ENCODE measurements at places on chromosomes 6 and 20.

- no peak for DNase-seq
Measured at GRCh38 chr6:28589234-28589956, 63.7 kb downstream of the GPX5 start.

GRCh38 chr6:150254770-150255169 is 111.9 kb downstream of the PPP1R14C start:
- no peak for DNase-seq

DNA sequence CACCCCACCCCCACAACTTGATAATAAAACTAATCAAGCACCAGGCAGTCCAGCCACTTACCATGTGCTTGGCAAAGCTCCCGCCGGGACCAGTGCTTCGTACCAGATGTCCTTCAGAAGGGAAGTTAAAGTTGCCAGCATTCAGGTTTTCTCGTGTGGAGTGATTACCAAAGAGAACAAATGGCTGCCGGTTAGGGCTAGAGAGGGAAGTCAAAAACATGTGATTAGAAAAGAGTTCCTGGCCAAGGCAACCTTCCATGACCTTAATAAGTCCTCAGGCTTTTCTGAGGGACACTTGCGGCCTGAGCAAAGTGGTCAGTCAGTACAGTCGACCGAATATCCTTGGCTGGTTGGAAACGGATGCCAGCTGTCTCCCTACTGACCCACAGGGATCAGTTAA is 67.0 kb downstream of the DNAAF9 start:
- no peak for DNase-seq

DNA sequence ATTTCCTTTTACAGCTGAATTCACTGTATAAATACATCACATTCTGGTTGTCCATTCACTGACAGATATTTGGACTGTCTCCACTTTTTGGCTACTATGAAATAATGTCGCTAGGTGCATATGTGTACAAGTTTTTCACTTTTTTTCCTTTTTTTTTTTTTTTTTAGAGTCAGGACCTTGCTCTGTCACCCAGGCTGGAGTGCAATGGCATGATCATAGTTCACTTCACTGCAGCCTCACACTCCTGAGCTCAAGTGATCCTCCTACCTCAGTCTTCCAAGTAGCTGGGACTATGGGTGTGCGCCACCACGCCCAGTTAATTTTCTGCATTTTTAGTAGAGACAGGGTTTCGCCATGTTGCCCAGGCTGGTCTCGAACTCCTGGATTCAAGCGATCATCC is 13.3 kb downstream of the CSNK2A1 start:
- no peak for DNase-seq

GRCh38 chr20:17276101-17276500 is 49.3 kb downstream of the PCSK2 start:
- no peak for DNase-seq

GRCh38 chr20:37911838-37912281 is 8.9 kb downstream of the VSTM2L start:
- no peak for DNase-seq

GRCh38 chr20:49685809-49686208 is 27.9 kb downstream of the B4GALT5 start:
- DNase-seq, result no peak

GRCh38 chr20:61800359-61801064 is 265.2 kb downstream of the TAF4 start:
- no peak for DNase-seq

GRCh38 chr6:12535586-12536314 is 180.8 kb upstream of the PHACTR1 start:
- DNase-seq, result no peak

DNA sequence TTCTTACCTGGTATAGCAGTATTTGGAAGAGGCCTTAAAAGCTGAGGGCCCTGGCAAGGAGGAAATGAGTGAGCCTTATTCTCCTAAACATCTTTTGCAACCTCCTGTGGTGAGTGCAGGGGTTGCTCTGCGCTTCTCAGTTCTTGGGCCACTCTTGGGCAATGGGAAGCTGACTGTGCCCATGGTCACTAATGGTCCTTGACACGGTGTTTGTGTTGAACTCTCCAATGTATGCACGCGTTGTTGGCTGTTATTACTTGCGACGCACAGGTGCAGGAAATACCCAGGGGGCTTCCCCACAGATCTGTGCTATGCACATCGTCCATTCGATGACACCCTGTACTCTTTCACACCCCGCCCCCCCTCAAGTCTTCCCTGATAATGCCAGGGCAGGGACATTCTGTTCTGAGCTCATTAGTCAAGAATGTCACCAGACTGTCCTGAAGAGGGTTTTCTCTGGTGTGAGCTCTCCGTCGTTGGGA is 79.7 kb downstream of the EDN1 start:
- no peak for DNase-seq

GRCh38 chr6:117169781-117170281 is 95.5 kb upstream of the VGLL2 start:
- DNase-seq, result no peak

GRCh38 chr6:135266675-135267074 is 85.6 kb downstream of the MYB start:
- DNase-seq, result no peak

- DNase-seq, result no peak
Measured at GRCh38 chr6:69790629-69791028, 6.2 kb downstream of the LMBRD1 start.

- no peak for DNase-seq
Measured at GRCh38 chr6:74283532-74283931, 587.5 kb downstream of the CD109 start.

DNA sequence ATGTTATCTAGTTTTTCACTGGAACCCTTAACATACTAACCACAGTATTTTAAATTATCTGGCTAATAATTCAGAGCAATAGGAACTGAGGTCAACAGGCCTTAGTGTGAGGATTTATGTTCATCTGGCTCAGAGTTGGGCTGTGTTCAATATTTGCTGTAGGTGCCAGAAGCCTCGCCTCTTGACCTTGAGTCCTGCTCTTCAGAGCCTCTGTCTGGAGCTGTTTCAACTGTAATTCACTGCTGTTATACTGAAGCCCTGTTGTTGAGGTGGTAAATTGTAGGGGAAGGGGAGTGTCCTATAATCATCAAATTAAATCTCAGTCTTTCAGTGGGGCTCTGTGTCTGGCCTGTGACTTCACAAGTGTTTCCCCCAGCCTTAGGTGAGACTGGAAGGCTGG is 184.4 kb downstream of the CDH26 start:
- DNase-seq, result no peak

DNA sequence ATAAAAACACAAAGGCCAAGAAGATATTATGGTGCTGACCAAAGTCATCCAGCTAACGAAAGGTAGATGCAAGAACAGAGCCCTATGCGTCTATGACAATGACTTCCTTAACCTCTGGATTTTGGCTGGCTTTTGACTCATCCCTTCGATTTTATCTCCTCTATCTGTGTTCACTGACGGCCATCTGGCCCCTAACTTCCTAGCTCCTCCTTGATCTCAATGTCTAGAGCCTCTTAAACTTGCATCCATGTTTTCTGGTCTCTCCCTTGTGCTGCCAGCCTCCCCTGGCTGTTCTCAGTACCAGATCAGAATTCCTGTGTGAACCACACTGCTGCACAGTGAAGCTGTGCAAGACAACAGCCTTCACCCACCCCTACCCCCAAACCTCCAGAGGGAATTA is 452.9 kb downstream of the UTRN start:
- DNase-seq, result no peak

GRCh38 chr6:126188279-126188909 is 151.5 kb upstream of the CENPW start:
- DNase-seq, result no peak

- DNase-seq, result no peak
Measured at GRCh38 chr6:170276369-170277057, 14.4 kb downstream of the DLL1 start.

- no peak for DNase-seq
Measured at GRCh38 chr6:70831427-70831826, 125.4 kb downstream of the B3GAT2 start.

GRCh38 chr20:3857405-3857804 is 10.8 kb downstream of the MAVS start:
- no peak for DNase-seq

DNA sequence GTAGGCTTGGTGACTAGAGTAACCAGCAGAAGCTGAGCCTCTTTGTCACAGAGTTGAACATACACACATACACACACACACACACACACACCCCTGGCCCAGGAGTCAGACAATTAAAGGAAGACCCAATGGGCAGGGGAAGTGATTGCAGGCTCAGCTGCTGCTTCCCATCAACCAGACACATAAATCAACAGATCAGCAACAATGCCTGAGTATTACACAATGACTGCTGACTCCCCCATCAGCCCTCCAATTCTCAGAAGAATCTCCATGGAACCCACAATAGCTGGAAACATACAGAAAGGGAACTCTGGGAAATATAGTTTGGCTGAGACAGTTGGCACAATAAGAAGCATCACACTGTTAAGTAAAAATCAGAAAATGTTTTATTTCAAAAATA is 270.4 kb upstream of the PLCB4 start:
- DNase-seq, result no peak

GRCh38 chr6:71079677-71080076 is 122.8 kb upstream of the B3GAT2 start:
- DNase-seq, result no peak

DNA sequence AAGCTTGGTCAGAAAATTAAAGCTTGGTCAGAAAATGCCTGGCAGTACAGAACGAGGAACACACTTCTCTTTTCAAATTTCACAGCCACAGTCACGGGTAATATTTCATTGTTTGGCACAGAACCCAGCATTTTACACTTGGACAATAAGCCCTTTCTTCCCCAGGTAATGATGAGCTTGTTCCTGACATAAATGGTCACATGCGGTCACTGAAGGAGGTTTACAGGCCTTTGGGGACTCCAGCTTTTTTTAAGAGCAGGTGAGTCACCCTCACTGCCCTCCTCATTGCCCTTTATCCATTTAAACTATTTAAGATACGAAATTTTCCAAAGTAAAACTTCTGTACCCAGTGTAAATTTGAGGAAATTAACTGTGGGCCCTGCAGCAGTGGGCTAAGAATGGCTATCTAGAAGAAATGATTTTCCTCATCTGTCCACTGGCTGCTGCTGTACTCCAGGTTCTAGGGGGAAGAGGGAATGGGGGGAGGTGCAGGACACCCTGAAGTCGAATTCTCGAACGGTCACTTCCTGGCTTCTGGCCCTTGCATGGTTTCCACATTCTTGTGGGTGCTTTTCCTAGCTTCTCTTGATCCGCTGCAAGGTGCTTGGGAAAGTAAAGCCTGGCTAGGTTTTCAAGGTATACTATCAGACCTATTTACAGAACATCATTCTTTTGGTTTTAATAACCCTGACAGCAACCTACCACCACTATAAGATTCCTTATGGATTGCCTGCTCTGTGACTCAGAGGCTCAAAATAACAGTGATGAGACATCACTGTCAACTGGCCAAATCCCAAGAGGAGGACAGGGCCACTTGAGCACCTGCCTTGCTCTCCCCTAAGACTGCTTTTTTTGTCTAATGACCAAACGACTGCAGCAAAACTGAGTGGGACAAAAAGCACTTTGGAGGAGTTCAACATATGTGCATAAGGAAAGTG is 75.8 kb downstream of the PREP start:
- no peak for DNase-seq

GRCh38 chr20:24701668-24702067 is 232.2 kb downstream of the SYNDIG1 start:
- no peak for DNase-seq

DNA sequence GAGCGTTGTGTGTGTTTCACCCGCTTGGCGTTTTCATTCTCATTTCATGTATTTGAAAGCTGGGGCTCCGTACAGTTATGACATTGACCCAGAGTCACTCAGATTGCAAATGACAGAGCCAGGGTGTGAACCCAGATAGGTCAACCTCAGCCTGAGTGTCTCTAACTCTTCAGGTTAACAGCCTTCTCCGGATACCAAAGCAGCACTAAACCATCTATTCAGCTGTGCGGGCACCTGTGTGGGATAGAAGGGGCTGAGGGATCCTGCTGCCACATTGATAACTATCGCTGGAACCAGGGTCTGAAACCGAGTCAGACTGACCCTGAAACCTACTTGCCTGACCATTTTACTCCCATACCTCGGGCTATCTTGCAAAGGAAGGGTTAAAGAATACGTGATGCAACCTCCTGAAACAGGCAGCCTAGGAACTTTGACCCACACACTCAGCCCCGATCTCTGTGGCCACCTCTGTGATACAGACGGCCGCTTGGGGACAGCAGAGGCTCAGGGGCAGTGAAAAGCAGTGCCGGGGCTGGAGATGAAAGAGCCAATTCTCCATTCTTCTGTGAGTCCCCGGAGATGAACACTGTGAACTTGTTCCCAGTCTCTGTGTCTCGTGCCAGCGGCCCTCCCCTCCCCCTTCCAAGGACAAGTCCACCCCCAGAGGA is 233.5 kb upstream of the QKI start:
- DNase-seq, result no peak

DNA sequence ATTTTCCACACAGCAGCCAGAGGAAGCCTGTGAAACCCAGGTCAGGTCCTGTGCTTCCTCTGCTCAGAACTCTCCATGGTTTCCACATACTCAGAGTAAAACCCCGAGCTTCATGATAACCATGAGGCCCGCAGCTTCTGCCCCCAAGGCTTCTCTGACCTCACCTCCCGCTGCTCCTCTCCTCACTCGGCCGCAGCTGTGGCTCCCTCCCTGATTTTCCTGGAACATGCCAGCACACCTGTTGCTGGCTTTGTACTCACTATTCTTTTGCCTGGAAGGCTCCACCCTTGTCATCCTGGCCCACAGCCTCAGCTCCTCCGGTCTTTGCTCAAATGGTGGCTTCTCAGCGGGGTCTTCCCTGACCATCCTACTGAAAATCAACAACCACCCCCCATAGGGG is 341.7 kb downstream of the PREX1 start:
- no peak for DNase-seq

GRCh38 chr6:52022675-52023074 is 64.7 kb downstream of the PKHD1 start:
- DNase-seq, result no peak

DNA sequence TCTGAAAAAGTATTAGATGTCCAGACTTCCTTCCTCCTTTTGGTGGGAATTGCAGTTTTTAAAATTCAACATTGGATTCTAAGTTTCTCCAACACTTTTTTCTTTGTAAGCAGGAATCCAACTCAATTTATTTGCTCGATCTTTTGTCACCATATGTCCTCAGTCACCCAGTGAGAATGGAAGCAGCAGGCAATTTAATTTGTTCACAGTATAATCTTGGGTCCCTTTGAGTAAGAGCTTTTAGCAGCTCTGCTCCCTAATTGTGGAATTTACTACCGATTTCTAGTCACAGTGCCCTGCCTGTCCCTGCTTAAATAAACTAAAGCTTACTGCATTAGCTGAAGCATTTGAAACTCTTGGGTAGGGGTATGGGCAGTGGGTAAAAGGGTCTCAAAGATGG is 98.6 kb downstream of the BTBD3 start:
- DNase-seq, result no peak

DNA sequence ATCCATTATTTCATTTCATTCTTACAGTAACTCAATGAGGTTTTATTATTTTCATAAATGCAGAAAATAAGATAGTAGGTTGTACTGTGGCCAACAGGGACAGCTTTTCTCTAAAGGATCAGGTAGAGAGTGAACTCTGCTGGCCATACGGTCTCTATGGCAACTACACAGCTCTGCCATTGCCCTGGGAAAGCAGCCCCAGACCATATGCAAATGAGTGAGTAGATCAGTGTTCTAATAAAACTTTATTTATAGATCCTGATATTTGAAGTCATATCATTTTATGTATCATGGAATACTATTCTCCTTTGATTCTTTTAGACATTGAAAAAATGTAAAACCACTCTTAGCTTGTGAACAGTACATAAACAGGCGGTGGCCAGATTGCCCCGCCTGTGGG is 192.5 kb upstream of the RREB1 start:
- DNase-seq, result no peak

- no peak for DNase-seq
Measured at GRCh38 chr6:113626475-113626874, 230.7 kb upstream of the MARCKS start.

Data from stimulated activated CD8-positive, alpha-beta memory T cell treated with anti-CD3 and anti-CD28 coated beads, Interleukin-12 subunit alpha, Interleukin-12 subunit beta, amount 100 ng/mL, for 4 hours (primary cell).